ENCODE measurements at places on chromosomes 2 and 18.

DNA sequence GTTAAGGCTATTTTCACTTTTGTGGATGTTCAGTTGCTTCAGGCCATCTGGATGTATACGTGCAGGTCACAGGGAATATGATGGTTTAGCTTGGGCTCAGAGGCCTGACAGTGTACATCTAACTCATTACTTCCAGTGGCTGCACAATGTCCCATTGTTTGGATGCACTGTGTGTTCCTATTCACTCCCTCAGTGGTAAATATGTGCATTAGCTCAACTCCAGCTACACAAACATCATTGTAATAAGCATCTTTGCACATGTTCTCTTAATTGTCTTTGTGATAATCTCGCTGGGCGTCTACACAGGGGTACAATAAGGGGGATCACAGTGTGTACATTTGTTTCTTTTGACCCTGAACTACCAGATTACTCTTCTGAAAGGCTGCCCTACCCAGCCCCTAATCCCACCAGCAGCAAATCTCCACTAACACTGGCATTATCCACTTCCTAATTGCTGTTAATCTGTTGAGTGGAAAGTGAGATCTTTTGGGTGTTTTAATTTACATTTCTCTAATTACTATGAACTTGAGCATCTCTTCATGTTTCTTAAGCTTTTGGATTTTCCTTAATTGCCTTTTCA lies 56.1 kb upstream of the POLE4 start:
- no peak for DNase-seq

DNA sequence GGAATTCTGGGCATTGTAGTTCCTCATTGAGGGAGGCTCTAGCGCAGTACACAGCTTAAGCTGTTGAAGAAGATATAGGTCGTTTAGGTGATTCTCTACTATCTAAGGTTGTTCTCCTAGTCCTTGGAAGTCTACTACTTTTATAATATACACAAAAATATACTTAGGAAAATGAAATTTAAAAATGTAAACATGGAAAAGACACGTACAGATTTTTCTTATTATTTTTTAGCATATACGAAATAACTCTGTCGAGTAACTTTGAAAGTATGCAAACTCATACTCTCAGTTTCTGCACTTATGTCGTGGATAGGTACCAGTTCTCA lies 272 bp upstream of the FASTKD1 start:
- no peak for DNase-seq

- DNase-seq, result no peak
Observed at GRCh38 chr18:905307-905947, 756 bp downstream of the ADCYAP1 start.

- no peak for DNase-seq
Observed at GRCh38 chr2:222733470-222733845, 62.0 kb downstream of the MOGAT1 start.

Data from inflammatory macrophage treated with lipopolysaccharide for 1 hour (primary cell).